ENCODE measurements at places on chromosomes 1 and 21.

GRCh38 chr1:226736908-226737818 is 1.9 kb downstream of the ITPKB start:
- DNase-seq: peak; percentile 69

- no peak for DNase-seq
Measured at GRCh38 chr21:42567214-42567555, 53.5 kb downstream of the SLC37A1 start.

- peak; percentile 17 for DNase-seq
Measured at GRCh38 chr1:200351826-200352549, 57.8 kb downstream of the ZNF281 start.

GRCh38 chr1:77506771-77507170 is 175.7 kb downstream of the ZZZ3 start:
- no peak for DNase-seq

- peak; percentile 68 for DNase-seq
Measured at GRCh38 chr1:94926915-94927404, at the start of gene CNN3. CNN3 (minus strand) TSS chr1:94927110; CDS start chr1:94926894, 216 bp downstream.

DNA sequence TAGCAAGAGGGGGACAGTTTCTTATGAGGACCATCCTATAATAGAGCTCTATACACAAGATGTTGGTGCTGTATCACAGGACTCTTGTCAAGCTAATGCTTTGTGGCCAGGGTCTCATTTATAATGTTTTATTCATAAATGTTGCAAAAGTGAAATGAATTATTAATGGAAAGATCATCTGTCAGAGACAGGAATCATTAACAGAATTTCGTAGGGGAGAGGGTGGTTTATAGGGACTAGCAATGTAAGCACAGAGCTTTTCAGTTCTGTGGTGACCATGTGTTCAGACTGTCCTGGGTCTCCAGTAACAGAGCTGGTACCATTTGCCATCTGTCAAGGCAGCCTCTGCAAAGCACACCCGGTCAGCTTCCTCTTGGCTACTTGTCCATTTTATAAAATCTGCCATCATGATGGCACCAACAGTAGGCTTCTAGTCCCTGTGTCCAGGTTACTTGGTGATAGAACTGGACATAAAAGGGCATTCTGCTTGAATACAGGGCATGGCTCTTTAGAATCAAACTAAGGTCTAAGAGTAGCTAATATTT is 36.2 kb downstream of the LPAR3 start:
- no peak for DNase-seq

DNA sequence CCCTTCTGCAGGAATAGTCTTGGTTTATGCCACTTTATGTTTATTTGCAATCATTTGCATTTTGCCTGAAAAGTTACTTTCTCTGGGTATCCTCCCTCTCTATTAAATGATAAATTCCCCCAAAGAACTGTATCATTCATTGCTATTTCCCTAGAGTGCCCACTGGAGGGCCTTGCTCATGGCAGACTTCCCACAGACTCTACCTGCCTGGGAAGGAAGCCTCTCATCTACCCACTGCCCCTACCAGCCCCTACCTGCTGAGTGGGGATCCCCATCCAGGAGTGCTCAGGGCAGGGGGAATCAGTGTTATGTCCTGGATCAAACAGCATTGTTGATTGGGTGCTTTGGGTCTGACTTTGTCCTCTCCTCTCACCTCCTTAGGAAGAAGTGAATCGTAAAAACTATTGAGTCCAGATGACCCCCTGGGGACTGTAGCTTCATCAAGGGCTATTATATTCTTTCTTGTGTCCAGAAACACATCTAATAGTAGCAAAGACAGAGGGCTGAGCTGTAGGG is 6.8 kb upstream of the LRRN2 start:
- DNase-seq: no peak

GRCh38 chr1:58683519-58683918 is 16.3 kb downstream of the MYSM1 start:
- no peak for DNase-seq

DNA sequence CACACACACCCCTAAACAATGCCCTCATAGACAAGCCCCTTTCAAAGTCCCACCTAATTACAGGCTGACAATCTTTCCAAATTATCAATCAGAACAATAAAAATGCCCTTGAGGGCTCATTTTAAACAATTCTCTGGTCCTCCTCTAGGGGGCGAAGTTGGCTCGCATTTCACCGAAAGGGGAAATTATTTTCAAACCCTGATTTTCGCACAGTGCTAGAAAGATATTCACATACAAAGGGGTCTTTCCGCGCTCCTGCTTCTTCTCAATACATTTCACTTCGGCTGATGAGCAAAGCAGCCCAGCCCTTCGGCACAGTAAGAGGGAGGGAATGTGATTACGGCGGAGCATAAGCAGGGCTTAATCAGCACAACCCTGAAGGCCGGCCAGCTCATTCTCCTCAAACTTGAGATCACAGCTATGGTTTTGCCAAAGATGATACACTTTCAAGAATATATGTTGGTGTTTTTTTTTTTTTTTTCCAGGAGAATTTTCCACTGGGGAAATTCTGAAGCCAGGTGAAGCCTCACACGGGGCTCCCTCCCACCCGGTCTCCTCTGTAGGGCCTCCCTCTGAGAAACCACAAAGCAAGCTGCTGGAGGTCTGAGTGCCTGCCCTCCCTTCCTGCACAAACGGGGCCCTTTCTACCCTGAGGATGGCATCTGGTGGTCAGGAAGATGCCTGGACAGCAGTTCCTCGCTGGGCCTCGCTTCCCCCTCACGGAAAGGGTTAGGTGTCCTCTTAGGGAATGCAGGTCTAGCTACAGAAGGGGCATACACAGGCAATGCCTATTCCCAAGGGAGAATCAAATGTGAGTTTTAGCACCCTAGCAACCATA is 66.9 kb downstream of the GNG12 start:
- peak; percentile 32 for DNase-seq

DNA sequence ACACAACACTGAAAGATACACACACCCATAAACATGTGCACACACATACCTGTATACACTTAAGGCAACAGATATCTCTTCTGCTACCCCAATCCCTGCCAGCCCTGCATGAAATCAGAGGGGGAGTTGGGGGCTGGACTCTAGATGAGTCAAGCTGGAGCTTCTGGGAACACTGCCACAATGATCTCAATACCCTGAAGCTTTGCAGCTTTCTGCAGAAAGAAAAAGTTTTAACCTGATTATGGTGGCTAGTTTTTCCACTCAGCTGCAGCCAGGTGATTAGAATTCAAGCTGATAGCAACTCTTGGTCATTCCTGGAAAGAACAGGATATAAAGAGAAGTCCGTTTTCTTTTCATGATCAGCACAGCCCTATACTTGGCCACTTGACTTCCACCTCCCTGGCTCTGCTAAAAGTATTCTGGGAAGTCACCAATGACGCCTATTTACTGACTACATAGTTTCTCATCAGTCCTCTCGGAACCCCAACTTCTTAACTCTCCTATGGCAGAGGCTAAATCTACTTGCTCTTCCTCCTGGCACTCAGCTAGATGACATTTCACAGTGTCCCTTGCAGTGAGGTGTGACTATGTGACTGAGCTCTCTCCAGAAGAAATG is 20.7 kb upstream of the DNASE2B start:
- no peak for DNase-seq

- no peak for DNase-seq
Measured at GRCh38 chr1:82185084-82185483, 384.4 kb downstream of the ADGRL2 start.

- DNase-seq: no peak
Measured at GRCh38 chr1:101377084-101377835, 140.4 kb downstream of the S1PR1 start.

GRCh38 chr1:229999004-229999670 is 67.9 kb upstream of the GALNT2 start:
- DNase-seq: no peak

- no peak for DNase-seq
Measured at GRCh38 chr1:236472850-236473788, 50.7 kb upstream of the LGALS8 start.

DNA sequence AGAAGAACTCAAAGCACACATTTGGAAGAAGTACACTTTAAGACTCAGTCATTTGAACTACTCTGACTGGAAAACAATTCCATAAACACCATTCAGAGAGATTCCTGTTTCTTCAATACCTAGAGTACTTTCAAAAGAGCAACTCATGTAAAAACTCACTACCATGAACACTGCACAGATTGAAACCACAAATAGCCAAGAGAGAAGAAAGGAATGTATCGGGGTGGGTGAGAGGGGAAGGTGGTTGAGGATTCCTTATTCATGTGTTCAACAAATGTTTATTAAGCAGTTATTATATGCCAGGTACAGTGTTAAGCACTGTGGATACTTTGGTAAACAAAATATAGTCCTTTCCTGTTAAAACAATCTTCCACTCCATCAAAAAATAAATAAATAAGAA is 64.7 kb downstream of the NRIP1 start:
- no peak for DNase-seq

GRCh38 chr1:106952776-106953175 is 103.7 kb upstream of the PRMT6 start:
- no peak for DNase-seq

DNA sequence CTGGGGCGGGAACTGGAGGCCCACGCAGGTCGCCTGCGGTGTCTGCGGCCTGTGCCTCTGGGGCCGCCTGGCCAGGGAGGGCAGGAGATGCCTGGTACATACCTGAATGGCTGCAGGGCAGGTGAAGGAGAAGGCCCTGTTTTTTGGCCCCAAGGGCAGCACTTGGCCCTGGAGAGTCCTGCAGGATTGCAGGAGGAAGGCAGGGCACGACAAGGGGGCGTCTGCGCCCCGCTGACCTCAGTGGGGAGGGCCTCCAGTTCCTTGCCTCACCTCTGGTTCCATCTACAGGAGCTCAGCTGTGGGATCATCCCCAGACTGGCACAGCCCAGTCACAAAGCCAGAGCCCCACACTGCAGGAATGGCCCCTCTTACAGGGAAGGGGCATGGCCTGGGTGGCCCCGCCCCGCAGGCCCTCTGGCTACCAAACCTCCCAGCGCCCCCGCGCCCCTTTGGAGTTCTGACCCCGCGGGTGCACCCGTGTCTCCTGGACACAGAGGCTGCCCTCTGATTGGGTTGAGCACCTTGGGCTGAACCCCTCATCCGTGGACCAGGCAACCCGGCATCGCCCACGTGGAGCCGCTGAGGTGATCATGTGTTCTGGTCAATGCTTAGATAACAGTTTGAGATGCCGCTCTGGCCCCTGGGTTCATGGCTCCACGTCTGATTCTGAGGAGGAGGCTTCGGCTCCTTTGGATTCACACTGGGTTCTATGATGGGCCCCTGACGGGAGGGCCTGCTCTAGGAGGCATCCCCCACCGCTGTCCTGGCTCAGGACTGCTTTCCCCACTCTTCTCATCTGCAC is 1.3 kb upstream of the PEX10 start:
- no peak for DNase-seq

- DNase-seq: no peak
Measured at GRCh38 chr21:37445228-37445627, 78.7 kb downstream of the DYRK1A start.

- DNase-seq: no peak
Measured at GRCh38 chr1:55466373-55466772, 251.2 kb upstream of the USP24 start.

DNA sequence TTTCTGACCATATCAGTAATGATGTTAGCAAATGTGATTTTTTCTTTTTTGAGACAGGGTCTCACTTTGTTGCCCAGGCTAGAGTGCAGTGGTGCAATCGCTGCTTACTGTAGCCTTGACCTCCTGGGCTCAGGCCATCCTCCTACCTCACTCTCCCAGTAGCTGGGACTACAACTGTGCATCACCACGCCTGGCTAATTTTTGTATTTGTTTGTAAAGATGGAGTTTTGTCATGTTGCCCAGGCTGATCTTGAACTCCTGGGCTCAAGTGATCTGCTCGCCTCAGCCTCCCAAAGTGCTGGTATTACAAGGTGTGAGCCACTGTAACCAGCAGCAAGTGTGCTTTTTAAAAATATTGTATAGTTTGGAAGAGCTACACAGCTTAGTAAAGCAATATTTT is 4.1 kb upstream of the CFAP107 start:
- DNase-seq: no peak

- no peak for DNase-seq
Measured at GRCh38 chr1:166111430-166111829, 55.4 kb downstream of the FAM78B start.

DNA sequence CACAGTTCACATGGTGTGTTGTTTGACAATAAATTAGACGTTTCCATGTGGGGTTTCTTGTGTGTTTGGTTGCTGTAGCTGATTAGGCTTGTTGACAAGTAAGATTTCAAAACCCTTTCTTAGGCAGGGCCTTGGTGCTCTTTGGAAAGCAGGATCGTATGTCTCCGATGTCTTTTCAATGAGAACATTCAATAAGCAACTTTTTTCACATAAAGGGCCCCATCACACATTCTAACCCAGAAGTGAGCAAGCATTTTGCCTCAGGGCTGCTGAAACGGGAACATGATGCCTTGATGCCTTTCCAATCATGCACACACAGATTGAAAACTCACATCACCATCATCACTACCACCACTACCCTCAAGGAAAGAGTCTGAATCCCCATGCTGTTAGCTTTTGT is 33.1 kb downstream of the LPAR3 start:
- DNase-seq: no peak

DNA sequence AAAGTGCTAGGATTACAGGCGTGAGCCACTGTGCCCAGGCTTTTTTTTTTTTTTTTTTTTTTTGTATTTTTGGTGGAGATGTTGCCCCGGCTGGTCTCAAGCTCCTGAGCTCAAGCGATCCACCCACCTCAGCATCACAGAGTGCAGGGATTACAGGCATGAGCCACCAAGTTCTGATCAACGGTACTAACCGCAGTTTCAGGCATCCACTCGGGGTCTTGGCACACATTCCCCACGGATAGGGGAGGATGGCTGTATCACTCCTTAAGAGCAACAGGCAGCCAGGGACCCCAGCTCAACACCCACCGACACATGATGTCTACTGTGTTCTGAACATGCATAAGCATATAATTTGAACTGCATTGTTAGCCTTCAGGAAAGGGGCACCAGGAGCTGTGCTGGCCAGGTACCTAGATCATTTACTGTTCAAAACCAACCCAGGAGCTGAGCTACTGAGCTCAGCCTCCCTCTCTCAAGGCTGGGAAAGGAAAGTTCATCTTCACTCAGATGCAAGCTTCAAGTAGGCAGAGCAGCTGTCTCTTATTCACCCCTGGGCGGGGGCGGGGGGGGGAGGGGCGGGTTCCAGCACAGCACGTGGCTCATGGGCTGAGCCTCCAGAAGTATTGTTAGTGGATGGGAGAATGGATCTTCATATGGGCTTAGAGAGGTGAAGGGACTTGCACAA is 24.7 kb downstream of the CAPZB start:
- DNase-seq: no peak

- DNase-seq: no peak
Measured at GRCh38 chr1:215551806-215552205, 15.3 kb upstream of the KCTD3 start.

- DNase-seq: no peak
Measured at GRCh38 chr1:178291166-178291565, 197.3 kb downstream of the RASAL2 start.

- no peak for DNase-seq
Measured at GRCh38 chr1:187648091-187648490, 819.3 kb downstream of the PLA2G4A start.

- DNase-seq: no peak
Measured at GRCh38 chr1:95994643-95995042, 726.9 kb upstream of the PTBP2 start.

- DNase-seq: no peak
Measured at GRCh38 chr21:26019236-26019635, 151.3 kb downstream of the APP start.
